ENCODE measurements at places on chromosomes 2 and 18. TPM values are rescaled to one million over a fixed set of nuclear protein-coding genes. Genes with fewer than 3 reads are reported as not detected.

Gene TUBB8B
- not detected for total RNA-seq

GRCh38 chr2:232857158-232857563 lies 12.9 kb upstream of the SNORC start:
- H3K4me3 ChIP-seq = no peak overlapping the region
- H3K27me3 ChIP-seq = no peaks in the 10 kb centered on the region
- DNase-seq = no peak
- peaks cover 11% of the 10 kb centered on the region for H3K36me3 ChIP-seq

- DNase-seq = no peak
- H3K4me3 ChIP-seq = no peak overlapping the region
- H3K27ac ChIP-seq = no peak overlapping the region
- peaks cover 13% of the 10 kb centered on the region for H3K27me3 ChIP-seq
Measured at GRCh38 chr2:240519396-240520129, 38.2 kb downstream of the ANKMY1 start.

GRCh38 chr2:166572937-166573336 lies 78.9 kb upstream of the SCN7A start:
- no peaks in the 10 kb centered on the region for H3K4me1 ChIP-seq
- DNase-seq = no peak
- H3K4me3 ChIP-seq = no peak overlapping the region
- no peaks in the 10 kb centered on the region for H3K27me3 ChIP-seq
- H3K36me3 ChIP-seq = no peaks in the 10 kb centered on the region
- no peak overlapping the region for H3K27ac ChIP-seq

- H3K4me1 ChIP-seq = peaks cover 39% of the 10 kb centered on the region
- H3K27me3 ChIP-seq = peaks cover 78% of the 10 kb centered on the region
- peaks cover 2% of the 10 kb centered on the region for H3K36me3 ChIP-seq
- peak overlapping the region; percentile 54 for H3K4me3 ChIP-seq
- no peak for DNase-seq
Measured at GRCh38 chr2:176109192-176109901, 2.3 kb downstream of the HOXD11 start.

DNA sequence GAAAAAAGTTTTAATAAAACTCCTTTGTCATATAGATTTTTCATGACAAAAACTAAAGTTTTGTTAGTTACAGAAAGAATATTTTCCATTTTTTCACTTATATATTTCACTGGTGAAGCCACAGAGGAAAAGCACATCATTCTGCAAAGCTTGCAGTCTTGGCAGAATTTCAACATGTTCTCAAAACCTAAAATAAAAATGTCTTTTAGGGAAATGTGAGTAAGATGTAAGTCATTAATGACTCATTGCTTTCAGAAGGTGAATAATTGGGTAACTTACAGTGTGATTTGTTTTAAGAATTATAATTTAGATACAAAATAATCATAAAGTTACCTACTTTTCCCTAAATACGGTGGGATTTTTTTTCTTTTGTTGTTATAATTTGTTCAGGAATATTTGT lies 43.4 kb upstream of the TNFRSF11A start:
- H3K4me3 ChIP-seq = no peak overlapping the region
- H3K36me3 ChIP-seq = peaks cover 4% of the 10 kb centered on the region
- peaks cover 36% of the 10 kb centered on the region for H3K4me1 ChIP-seq
- H3K27me3 ChIP-seq = no peaks in the 10 kb centered on the region

- no peak for DNase-seq
- H3K4me3 ChIP-seq = no peak overlapping the region
- no peak overlapping the region for H3K27ac ChIP-seq
- H3K27me3 ChIP-seq = no peaks in the 10 kb centered on the region
- no peaks in the 10 kb centered on the region for H3K36me3 ChIP-seq
Measured at GRCh38 chr18:29181151-29181901, 1004.4 kb upstream of the CDH2 start.

- peak overlapping the region; percentile 98 for H3K4me3 ChIP-seq
- DNase-seq = peak; percentile 71
- H3K27ac ChIP-seq = peak overlapping the region; percentile 90
- peaks cover 22% of the 10 kb centered on the region for H3K27me3 ChIP-seq
- peaks cover 10% of the 10 kb centered on the region for H3K36me3 ChIP-seq
- H3K4me1 ChIP-seq = peaks cover 40% of the 10 kb centered on the region
Measured at GRCh38 chr18:9475643-9476591, 604 bp downstream of the RALBP1 start.

GRCh38 chr2:120824246-120824645 lies 88.6 kb downstream of the GLI2 start:
- H3K4me3 ChIP-seq = no peak overlapping the region
- H3K27me3 ChIP-seq = no peaks in the 10 kb centered on the region
- no peaks in the 10 kb centered on the region for H3K36me3 ChIP-seq
- no peak overlapping the region for H3K27ac ChIP-seq

GRCh38 chr2:48723129-48723528 lies 32.4 kb downstream of the LHCGR start:
- no peak overlapping the region for H3K4me3 ChIP-seq
- DNase-seq = no peak
- H3K4me1 ChIP-seq = no peaks in the 10 kb centered on the region
- H3K27me3 ChIP-seq = no peaks in the 10 kb centered on the region

Gene ACVR1C
- total RNA-seq = 3.6 TPM

DNA sequence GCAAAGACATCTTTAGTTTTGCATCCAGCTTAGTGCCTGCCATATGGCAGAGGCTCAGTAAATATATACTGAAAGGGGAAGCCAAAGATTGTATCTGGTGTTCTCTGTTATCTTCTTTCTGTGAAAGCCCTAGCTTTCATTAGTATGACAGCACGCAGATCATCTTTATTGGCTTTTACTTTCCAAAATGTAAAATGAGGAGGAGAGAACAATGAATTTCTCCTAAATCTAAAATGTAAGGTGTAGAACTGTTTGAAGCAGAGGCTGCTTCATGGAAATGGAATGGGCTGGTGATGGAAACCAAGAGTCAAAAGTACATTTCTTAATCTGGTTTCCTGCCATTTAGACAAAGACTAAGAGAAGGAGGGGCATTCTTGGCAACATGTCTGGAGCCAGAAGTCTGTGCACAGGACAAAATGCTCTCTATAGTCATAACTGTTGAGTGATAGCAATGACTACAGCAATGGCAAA lies 1029.9 kb upstream of the PIK3C3 start:
- DNase-seq = no peak
- no peaks in the 10 kb centered on the region for H3K27me3 ChIP-seq
- H3K27ac ChIP-seq = no peak overlapping the region
- no peaks in the 10 kb centered on the region for H3K4me1 ChIP-seq

DNA sequence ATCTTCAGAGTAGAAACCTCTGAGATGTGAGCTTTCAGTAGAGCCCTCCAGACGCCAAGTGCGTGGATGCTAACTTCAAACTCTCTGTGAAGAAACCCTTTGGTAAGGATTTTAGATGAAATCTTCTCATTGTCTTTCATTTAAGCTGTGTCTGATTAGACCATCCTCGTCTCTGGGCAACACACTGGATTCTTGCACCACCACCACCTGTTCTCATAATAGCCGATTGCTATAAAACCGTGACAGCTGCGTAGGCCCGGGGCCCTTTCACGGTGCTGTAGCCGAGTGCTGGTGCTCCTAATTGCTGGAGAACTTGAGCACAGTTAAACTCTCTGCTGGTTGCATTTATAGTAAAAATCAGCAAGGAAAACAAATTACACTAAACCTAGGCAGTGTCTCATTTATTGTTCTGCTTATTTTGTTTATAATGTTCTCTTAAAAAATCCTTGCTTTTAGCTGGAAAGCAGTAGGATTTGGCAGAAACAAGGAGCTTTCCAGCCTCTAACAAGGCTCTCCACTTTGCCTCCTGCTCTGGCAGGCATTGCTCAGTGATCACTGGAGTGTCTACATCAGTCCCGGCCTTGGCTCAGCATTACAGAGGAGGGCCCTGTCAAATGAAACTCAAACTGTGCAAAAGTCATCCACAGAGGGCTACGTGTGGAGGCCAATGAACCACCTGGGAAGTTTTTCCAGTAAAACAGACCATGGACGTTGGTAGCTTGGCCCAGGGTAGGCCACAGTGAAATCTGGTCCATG lies 40.9 kb upstream of the MBP start:
- H3K36me3 ChIP-seq = no peaks in the 10 kb centered on the region
- DNase-seq = no peak
- H3K4me1 ChIP-seq = no peaks in the 10 kb centered on the region
- H3K27ac ChIP-seq = no peak overlapping the region
- H3K4me3 ChIP-seq = no peak overlapping the region

DNA sequence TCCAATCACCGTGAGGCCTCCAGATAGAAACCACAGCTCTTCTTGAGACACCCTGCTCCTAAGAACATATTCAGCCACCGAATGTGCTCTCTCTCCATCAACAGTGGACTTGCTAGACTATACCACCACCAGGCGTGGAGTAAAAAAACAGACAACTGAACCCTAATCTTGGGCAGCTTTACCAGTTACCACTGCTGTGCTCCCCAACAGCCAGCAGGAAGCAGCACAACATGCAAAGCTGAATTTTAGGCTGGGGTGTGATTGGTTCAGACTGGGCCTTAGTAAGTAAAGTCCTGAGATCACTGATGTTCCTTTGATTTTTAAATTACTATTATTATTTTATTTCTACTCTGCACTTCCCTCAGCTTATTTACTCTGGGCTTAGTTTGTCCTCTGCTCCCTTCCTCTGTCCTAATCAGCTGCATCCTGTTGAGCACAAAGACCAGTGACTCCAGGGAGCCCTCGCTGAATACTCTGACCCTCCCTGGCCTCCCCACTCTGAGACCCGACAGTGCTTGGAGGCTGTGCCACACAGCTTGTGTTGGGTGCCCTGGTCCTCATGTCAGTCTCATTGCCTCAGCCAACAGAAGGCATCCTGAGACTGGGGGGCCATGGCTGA lies 21.9 kb downstream of the MRPL35 start:
- peak; percentile 60 for DNase-seq
- no peaks in the 10 kb centered on the region for H3K27me3 ChIP-seq
- H3K4me1 ChIP-seq = peaks cover 31% of the 10 kb centered on the region
- no peaks in the 10 kb centered on the region for H3K36me3 ChIP-seq
- H3K27ac ChIP-seq = no peak overlapping the region
- no peak overlapping the region for H3K4me3 ChIP-seq
